ENCODE measurements at places on chromosomes 6 and 20.

DNA sequence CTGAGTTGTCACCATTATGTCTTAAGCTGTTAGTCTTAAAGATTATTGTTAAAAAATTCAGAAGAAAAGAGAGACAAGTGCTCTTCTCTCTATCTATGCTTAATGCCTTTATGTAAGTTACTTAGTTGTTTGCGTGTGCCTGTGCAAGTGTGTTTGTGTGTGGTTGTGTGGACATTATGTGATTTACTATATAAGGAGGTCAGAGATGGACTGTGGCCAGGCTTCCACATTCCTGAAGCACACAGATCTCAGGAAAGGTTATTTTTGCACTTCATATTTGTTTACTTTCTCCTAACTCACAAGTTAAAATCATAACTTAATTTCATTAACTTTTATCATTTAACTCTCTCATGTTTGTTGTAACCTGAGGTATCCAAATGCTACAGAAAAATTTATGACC, 14.5 kb downstream of the ENPP4 start:
- DNase-seq = no peak

- DNase-seq = peak; percentile 64
Measured at GRCh38 chr6:28258877-28259777, at the start of gene NKAPL. Gene NKAPL (plus strand): TSS chr6:28259297. CDS start chr6:28259372, 75 bp downstream.

DNA sequence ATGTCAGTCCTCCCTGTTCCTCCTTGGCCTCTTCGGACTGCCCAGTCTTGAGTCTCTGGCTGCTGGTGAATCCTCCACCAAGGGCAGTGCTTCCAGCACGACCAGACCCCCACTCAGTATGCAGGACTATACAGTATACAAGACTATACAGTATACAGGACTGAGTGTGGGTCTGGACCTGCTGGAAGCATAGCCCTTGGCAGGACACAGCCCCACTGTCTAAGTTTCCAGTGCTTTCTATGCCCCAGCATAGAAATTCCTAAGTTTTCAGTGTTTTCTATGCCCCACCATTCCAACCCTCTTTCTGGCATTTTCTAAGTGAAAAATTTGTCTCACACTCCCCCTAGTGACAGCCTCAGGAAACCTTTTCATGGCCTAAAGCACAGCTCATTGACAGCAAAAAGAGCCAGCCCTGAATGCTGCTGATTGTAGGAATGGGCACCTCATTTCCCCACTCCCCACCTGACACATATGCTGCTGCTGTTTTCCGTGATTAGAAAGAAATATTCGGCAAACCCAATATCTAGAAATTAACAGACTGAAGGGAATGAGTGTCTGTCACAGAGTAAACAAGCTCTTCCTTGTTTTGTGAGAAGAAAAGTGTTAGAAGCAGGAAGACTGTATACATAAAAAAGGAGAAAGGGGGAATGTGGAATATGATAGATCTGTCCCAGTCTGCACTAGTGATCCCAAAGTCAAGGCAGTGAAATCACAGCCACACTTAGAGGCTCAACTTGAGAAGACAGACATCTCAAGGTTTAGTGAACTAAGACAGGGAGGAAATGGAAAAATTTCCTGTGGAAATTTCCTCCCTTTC, 206.9 kb downstream of the IBTK start:
- DNase-seq = no peak

DNA sequence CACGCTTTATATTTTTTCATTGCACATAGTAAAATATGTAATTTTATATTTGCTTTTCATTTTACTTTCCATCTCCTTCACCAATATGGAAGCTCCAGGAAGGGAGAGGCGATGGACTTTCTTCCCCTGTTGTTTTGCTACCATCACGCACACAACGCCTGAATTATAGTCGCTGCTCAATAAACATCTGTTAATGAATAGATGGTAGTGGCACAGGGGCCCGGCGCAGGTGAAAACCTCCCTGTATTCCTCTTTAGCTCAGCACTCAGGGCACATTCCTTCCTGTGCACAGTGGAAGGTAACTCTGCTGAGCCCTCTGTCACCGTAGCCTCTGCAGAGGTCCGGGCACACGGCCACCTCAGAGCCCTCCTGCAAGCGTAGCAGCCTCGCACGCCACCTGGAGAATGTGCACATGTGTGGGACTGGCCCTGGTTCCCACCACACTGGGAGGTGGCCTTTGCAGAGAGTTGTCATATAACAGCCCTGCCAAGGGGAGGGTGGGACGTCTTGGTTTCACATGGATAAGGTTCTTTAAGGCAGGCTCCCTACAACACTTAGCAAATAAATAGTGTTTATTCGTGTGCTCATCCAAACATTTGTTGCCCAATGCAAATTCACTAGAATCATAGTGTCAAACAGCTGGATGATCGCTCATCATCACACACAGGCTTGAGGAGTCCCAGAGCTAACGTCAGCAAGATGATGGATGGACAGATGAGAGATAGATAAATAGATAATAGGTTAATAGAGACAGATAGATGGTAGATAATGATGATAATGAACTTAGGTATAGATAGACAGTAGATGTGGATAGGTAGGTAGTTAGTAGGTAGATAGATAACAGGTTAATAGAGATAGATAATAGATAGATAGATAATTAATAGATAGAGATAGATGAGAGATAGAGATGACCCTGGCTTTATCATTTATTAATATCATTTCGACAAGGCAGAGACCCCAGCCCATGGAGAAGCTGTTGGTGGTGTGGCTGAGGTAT, 32.3 kb upstream of the AFDN start:
- DNase-seq = no peak

DNA sequence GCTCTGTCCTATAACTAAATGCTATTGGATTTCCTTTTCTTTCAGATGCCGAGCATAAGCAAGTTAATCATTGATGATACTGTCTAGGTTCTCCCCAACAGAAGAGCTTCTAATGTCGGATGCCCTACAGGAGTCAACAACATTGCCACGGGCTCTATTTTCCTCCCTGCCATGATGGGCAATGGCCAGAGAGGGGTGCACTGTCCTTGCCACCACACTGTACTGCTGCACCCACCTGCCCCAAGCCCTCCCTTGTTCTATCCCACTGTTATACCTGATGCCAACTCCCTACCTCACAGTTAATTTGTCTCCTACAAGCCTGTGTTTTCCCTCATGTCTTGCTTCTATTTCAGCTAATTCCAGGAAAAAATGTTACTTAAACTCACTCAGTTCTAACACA, 773.6 kb upstream of the CHD6 start:
- no peak for DNase-seq

- DNase-seq = no peak
Measured at GRCh38 chr20:48604426-48604825, 223.4 kb downstream of the PREX1 start.

Data from GM13976 (cell line).